Pulmonary artery endothelial cell (primary cell): ENCODE measurements at places on chromosomes 3 and 15. TPM values are rescaled to one million over a fixed set of nuclear protein-coding genes. Genes with fewer than 3 reads are reported as not detected.

GRCh38 chr3:20539666-20540065, 353.7 kb upstream of the SGO1 start:
- DNase-seq, result no peak

GRCh38 chr3:14791343-14791945, 27.3 kb upstream of the FGD5 start:
- DNase-seq, result no peak

GRCh38 chr3:161273589-161274218, 52.6 kb downstream of the NMD3 start:
- DNase-seq, result peak; percentile 13

GRCh38 chr3:120098710-120099109, 4.5 kb upstream of the GSK3B start:
- DNase-seq, result no peak

GRCh38 chr3:190886945-190887344, 24.5 kb upstream of the GMNC start:
- no peak for DNase-seq

DNA sequence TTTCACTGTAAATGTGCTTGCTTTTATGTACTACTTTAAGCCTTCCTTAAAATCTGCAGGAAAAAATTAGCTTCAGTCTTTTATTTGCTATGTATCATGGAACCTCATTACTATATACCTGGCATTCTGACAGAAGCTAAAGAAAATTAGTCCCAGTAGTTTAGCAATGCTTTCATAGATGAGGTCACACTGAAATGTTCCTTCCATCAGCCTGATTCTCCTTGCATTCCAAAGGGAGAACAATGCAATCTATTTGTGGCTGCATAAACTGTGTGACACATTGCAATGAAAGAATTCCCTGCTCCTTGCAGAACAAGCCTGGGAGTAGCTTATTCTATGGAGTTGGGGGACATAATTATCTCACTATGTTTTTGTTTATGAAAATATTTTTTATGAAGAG, 691.5 kb upstream of the ARPP21 start:
- DNase-seq, result no peak

SSR3 gene
- 335 and 769 TPM in 2 replicates for total RNA-seq

GRCh38 chr3:25885544-25885943, 95.7 kb downstream of the OXSM start:
- DNase-seq, result no peak

DNA sequence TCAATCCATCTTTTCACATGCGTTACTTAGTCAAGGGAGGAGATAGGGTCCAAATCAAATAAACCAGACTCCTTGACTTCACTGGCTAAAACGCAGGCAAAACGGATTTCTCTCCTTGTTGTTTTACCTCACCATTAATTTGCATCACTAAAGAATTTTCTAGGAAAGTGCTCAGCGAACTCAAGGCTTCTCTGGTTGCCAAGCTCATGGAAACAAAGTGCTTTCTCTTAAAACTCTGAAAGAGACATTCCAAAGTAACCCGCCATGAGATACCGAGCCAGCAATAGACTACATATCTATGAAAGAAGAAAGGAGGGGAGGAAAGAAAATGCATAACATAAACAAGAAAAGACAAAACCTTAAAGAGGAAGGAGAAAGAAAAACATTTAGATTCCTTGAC, 211.7 kb upstream of the WNT5A start:
- DNase-seq, result no peak

GPR149 gene
- total RNA-seq, result not detected in 2 replicates

GRCh38 chr3:72657666-72658065, 190.6 kb downstream of the SHQ1 start:
- DNase-seq, result no peak
